Stimulated activated CD8-positive, alpha-beta memory T cell treated with anti-CD3 and anti-CD28 coated beads, Interleukin-4, amount 100 ng/mL, for 1 hour (primary cell): ENCODE measurements at places on chromosomes 6 and 20.

DNA sequence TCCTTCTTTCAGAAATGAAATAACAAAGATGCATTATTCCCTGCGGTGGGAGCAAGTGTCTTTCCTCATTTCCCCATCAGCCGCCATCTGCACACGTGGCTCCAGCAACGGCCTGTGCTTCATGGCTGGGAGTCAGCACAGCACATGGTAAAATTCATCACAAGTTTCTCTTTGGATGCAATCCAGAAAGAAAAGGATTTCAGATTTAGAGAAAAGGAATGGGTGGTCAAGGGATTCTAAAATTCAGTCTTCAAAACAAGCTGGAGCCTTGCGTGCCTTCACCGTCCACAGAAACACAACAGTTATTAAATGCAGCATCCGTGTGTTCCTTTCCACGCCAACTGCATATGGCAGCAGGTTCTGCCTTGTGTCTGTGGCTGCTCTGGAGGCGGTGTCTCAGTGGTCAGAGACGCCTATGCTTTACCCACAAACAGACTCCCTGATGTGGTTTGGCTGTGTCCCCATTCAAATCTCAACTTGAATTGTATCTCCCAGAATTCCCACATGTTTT is 107.6 kb downstream of the THBS2 start:
- DNase-seq = no peak

- DNase-seq = no peak
Measured at GRCh38 chr20:63413963-63414684, 53.0 kb upstream of the CHRNA4 start.

DNA sequence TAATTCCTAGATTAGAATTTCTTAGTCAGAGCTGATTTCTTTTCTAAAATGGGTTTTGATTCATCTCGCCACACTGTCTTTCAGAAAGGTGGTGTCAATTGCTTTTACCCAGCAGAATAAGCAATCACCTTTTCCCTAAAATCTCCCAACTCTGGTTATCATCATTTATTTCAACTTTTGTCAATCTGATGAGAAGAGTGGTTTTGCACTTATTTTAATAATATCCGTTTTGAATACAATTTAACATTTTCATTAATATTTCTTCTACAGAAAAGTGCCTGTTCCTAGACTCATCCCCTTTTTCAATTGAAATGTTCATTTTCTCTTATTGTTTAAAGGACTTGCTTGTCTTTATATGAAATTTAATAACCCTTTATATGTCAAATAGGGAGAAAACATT is 8.2 kb upstream of the NCR2 start:
- no peak for DNase-seq

DNA sequence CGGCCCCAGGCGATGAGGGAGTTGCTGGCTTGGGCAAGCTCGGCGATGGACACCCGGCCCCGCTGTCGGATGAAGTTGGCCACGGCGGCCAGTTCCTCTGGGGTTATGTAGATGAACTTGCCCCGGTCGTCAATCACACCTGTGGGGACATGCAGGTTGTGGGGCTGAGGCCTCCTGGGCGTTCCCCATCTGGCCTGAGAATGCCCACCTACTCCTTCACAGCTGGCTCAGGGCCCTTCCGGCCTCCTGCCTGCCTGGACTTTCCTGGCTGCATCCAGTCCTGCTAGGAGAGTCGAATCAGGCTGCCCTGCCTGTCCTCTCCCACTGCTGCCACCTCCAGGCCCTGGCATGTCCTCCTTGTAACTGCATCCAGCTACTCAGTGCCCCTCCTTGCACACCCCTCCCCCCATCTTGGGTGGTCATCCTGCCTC is 13.8 kb downstream of the DDRGK1 start:
- no peak for DNase-seq

- no peak for DNase-seq
Measured at GRCh38 chr20:14210146-14210545, 127.3 kb downstream of the FLRT3 start.

DNA sequence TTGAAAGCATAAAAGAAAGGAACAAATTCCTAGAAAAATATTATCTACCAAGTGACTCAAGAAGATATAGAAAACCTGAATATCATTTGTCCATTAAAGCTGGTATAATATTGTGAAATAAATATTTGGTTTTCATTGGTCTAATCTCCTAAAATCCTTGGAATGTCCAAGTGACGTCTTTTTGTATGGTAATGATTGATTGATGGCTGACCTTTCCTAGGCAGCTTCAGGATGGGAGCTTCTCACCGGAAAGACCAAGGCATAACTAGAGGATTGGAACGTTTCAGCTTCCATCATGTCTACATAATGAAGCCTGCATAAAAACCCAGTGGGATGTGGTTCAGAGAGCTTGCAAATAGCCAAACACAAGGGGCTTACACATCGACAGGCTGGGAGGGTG is 57.6 kb upstream of the MAN1A1 start:
- no peak for DNase-seq

- no peak for DNase-seq
Measured at GRCh38 chr6:143248359-143248758, 187.7 kb downstream of the AIG1 start.

GRCh38 chr20:48807586-48808381 is 20.0 kb downstream of the PREX1 start:
- DNase-seq = no peak

DNA sequence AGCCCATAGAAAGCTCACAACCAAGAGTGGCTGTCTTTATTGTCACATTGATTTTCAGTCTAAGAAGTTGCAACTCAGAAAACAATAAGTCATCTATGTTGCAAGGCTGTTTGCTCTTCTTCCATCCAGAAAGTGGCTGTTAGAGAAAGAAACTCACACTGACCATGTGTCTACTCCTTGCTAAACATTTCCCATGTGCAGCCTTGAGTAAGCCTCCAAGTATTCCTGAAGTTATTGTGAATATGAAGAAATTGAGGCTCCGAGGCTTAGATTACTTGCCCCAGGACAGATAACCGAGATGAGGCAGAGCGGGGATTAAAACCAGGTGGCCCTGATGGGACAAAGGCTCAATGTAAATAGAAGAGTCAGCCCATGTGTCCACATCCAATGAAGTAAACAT is 105.0 kb downstream of the SPTLC3 start:
- no peak for DNase-seq

- DNase-seq = no peak
Measured at GRCh38 chr20:2156666-2157624, 55.3 kb downstream of the STK35 start.

- no peak for DNase-seq
Measured at GRCh38 chr20:59823491-59824259, 109.8 kb downstream of the SYCP2 start.

DNA sequence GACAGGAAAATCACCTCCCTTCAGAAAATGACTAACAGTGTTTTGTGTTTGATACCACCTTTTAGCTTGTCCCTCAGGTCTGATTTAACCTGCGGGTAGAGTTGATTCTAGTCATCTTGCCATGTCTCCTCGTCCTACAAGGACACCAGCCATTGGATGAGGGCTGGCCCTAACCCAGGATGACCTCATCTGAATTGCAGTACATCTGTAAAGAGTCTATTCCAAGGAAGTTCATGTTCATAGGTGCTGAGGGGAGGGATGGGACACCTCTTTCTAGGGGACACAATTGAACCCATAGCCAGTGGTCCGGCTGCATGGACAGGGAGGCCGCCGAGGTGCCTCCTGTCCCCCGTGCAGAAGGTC is 52.0 kb upstream of the DACT2 start:
- no peak for DNase-seq

GRCh38 chr20:44187054-44187771 is at the start of gene JPH2:
TSS of gene JPH2 (minus strand) at chr20:44187188. CDS start at chr20:44186705, 483 bp downstream.
- DNase-seq = no peak
